ENCODE measurements at places on chromosomes 7 and 10. TPM values are rescaled to one million over a fixed set of nuclear protein-coding genes. Genes with fewer than 3 reads are reported as not detected.

DNA sequence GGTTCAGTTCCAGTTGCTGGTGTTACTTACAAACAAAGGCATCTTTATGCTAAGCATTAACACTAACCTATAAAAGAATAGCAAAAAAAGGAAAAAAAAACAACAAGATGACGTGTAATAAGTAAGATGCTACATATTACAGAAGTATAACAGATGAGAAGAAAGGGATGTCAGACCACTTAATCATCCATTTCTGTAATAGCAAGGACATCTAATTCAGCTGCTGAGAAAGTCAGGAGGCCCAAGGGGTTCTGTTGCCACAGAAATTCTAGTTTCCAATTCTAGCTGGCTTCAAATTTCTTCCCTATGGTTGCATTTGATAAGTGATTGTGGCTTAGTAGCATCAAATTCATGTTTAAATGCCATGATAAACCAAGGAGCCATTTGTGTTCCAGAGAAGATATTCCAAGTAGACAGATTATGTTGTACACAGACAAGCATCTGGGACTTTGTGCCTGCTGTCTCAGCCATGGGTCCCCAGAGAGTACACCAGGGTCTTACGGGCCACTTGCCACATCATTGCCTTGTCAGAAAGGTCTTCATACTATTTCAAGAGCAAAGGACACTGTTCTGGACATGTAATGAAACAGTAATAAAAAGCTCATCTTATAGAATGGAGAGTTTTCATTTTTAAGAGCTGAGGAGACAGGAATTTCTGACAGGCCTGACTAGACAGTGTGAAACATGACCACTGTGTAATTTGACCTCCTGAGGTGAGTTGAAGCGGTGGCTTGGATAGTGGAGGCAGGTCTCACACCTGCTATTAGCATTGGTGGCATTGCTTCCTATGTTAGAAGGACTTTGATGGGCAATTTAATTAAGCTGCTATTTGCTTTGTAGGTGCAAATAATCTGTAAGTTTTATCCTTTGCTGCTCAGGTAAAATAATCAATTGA is 4.2 kb upstream of the ASB4 start:
- no peak overlapping the region for H3K4me3 ChIP-seq
- H3K4me1 ChIP-seq: no peaks in the 10 kb centered on the region
- H3K27ac ChIP-seq: no peak overlapping the region
- no peaks in the 10 kb centered on the region for H3K36me3 ChIP-seq

Gene FBXL13
- total RNA-seq: 1.0 TPM

DNA sequence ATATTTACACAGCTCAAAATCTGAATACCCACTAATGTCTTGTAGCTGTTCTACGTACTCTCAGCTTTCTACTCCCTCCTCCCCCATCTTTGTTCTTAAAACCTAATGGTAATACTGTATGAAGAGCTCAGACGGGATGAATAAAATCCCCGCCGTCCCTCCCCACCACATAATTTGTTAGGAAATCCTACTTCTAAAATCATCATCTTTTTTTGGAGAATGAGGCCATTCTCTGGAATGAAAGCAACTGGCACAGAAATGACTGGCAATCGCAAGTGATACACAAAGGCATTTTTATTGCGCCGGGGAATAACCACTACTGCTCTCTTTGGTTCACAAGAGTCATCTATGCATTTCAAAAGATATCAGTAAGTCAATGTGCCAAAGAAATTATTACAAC is 27.3 kb downstream of the SLC35B4 start:
- no peak for DNase-seq
- peaks cover 5% of the 10 kb centered on the region for H3K36me3 ChIP-seq
- H3K27me3 ChIP-seq: no peaks in the 10 kb centered on the region
- H3K4me1 ChIP-seq: no peaks in the 10 kb centered on the region
- no peak overlapping the region for H3K27ac ChIP-seq
- no peak overlapping the region for H3K4me3 ChIP-seq

Gene SLC12A9
- total RNA-seq: 17.6 TPM

DNA sequence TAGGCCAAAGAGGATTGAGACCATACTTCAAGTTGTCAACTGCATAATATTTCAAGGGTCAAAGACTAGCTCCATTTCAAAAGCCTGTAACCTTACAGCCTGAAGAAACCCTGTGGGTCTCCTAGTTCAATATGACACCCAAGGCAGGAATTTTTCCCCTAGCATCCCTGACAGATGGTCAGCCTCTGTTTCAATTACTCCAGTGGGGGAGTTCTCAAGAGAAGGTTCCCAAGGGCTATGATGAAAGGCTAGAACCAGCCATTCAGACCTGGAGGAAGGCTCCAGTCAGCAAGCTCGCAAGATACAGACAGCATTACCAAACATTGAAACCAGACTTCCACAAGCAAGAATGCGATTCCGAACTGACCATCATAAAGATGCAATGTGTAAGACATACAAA is 1.6 kb downstream of the HTR7 start:
- no peak overlapping the region for H3K27ac ChIP-seq
- H3K27me3 ChIP-seq: peaks cover 74% of the 10 kb centered on the region
- no peak for DNase-seq
- H3K36me3 ChIP-seq: peaks cover 4% of the 10 kb centered on the region
- peaks cover 11% of the 10 kb centered on the region for H3K4me1 ChIP-seq

Gene TMEM72
- not detected for total RNA-seq

DNA sequence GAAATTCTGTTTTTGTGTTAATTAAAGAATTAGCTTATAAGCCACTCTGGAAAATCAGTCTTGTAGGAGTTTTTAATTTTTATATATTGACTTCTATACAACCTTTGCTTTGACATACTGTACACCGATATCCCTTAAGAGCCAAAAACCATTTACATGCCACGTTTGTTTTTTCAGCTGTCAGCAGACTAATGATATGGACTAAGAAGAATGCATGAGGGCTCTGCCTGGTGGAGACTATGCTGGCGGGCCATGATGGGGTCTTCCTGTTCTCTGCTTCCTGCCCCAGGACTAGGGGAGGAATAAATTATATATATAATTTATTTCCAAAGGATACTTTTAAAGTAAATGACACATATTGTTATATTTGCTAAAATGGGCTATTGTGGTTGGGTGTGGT is 96.3 kb downstream of the CDK14 start:
- no peaks in the 10 kb centered on the region for H3K4me1 ChIP-seq
- H3K27ac ChIP-seq: no peak overlapping the region
- no peaks in the 10 kb centered on the region for H3K36me3 ChIP-seq
- peaks cover 7% of the 10 kb centered on the region for H3K27me3 ChIP-seq
- no peak for DNase-seq
- H3K4me3 ChIP-seq: no peak overlapping the region
